Large intestine (tissue), 12 donors: ENCODE measurements at places on chromosomes 11 and 22. TPM values are rescaled to one million over a fixed set of nuclear protein-coding genes. Genes with fewer than 3 reads are reported as not detected.

The APOL5 gene
- 0.03 TPM for polyA plus RNA-seq

The NXPE2 gene
- polyA plus RNA-seq = 0.06 TPM

The RIMBP3B gene
- 0.06 TPM for polyA plus RNA-seq

The PARVG gene
- polyA plus RNA-seq = 6.7 TPM

The SYT9 gene
- 0.93 TPM for polyA plus RNA-seq

The MUC15 gene
- polyA plus RNA-seq = not detected

The MYOD1 gene
- 0.10 TPM for polyA plus RNA-seq

The CBLIF gene
- 0.52 TPM for polyA plus RNA-seq

The RASL10A gene
- 1.0 TPM for polyA plus RNA-seq

The P2RY6 gene
- 19.9 TPM for polyA plus RNA-seq

DNA sequence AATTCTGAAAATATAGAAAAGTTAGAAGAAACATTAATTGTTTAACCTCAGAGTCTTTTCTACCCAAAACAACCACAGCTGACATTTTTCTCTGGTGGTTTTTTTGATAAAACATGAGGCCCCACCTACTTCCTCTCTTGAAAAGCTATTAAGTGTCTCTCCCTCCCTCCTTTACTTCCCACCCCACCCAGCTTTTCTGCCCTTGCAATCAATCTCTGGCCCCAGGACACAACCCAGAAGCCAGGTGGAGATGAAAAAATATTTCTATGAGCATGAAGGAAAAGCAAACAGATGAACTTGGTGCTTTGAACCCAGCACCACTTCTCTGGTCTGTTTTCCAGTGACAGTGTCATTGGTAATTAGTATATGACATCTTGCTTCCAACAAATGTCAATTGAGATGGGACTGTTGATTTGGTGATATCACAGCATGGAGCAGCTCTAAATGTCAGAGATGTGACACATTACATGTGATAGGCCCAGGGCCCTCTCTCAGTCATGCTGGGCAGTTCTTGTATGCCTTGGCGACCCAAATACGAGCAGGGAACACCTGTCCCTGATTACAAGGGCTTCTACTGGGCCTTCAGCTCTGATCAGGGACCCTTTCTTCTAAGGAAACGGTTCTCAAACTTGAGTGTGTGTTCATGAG is 23.9 kb upstream of the TMPRSS13 start:
- H3K27ac ChIP-seq = no peak overlapping the region
- no peaks in the 10 kb centered on the region for H3K36me3 ChIP-seq
- DNase-seq = peak; percentile 51
- H3K27me3 ChIP-seq = no peaks in the 10 kb centered on the region
- H3K4me1 ChIP-seq = no peaks in the 10 kb centered on the region
- no peak overlapping the region for H3K4me3 ChIP-seq

- H3K36me3 ChIP-seq = no peaks in the 10 kb centered on the region
- no peaks in the 10 kb centered on the region for H3K27me3 ChIP-seq
- H3K4me1 ChIP-seq = no peaks in the 10 kb centered on the region
- no peak overlapping the region for H3K4me3 ChIP-seq
Observed at GRCh38 chr11:83918476-83918875, 632.3 kb upstream of the CCDC90B start.

DNA sequence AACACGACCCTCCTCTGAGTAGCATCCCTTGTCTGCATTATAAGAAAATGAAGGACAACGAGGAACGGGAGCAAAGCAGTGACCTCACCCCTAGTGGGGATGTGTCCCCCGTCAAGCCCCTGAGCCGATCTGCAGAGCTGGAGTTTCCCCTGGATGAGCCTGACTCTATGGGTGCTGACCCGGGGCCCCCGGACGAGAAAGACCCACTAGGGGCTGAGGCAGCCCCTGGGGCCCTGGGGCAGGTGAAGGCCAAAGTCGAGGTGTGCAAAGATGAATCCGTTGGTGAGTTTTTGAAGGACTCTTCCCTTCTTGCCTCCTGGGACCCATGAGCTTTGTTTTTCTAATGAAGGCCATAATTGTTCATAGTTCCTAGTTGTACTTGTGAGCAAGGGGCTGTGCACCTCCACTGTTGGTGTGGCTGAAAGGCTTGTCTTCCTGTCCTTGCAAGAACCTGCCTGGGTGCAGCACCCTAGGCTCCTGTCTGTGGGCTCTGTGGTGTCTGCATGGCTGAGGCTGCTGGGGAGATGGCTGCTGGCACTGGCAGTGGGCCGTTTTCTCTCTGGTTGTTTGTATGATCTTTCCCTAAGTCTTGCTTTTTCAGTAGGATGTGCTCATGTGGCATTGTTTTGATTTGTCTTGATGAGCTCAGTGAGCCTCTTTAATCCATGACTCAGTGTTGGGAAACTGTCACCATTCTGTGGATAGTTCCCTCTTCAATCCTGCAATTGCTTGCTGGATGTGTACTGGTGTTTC is 10.1 kb downstream of the DGCR8 start:
- peaks cover 95% of the 10 kb centered on the region for H3K36me3 ChIP-seq
- no peak overlapping the region for H3K4me3 ChIP-seq
- no peak overlapping the region for H3K27ac ChIP-seq
- H3K4me1 ChIP-seq = no peaks in the 10 kb centered on the region

DNA sequence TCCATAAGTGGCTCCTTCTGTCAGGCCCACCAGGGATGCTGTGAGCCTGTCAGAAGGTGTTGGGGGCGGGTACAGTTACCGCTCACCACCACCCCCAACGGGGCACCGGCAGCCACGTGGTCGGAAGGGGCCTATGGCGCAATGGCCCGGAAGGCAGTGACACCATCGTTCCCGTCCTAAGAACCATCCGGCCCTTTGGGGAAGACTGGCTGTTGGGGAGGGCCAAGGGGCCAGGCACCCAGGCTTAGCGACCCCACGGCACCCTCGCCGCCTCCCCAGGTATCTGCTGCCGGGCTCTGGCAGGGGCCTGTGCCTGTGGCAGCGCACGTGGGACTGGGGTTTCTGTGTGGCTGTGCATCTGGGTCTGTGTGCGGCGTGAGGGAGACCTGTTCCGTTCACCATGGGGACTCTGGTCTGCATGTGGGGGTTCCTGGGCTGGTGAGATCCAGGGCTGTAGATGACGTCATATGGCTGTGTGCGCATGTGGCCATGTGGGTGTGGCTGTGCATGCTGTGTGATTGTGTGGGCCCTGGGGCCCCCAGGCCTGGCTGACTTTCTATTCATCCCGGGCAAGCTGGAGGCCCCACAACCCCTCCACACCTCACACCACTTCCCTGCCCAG is 717 bp downstream of the OSM start:
- no peak overlapping the region for H3K27ac ChIP-seq
- H3K36me3 ChIP-seq = no peaks in the 10 kb centered on the region
- H3K27me3 ChIP-seq = no peaks in the 10 kb centered on the region
- peak; percentile 65 for DNase-seq

DNA sequence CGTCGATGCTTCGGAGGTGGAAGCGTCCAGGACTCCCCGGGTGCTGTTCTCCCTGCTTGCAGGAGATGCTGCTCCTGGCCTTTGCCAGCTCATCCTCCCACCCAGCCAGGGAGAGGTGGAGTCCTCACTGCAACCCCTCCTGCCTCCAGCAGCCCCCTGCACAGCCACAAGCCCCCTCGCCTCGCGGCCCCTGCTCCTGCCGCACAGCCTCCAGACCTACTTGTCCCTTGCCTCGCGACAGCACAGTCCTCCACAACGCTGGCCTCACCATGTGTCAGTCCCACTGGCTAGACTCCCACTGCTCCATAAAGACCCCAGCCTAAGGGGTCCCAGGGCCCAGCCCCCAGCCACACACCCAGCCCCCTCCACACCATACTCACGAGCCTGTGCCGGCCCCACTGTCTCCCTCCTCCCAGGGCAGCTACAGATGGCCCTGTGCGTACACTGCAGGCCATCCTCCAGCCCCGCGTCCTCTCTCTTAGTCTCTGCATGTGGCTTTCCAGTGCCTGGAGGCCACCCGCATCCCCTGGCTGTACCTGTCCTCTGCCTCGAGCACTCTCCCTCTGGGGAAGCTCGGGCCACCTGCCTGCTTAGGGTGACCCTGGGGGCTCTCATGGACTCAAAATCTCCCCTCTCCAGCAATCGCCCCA is 91.5 kb downstream of the CELSR1 start:
- no peaks in the 10 kb centered on the region for H3K27me3 ChIP-seq
- H3K4me3 ChIP-seq = no peak overlapping the region
- no peak for DNase-seq

GRCh38 chr11:134294664-134295063 is 18.5 kb downstream of the GLB1L3 start:
- no peak for DNase-seq
- no peaks in the 10 kb centered on the region for H3K4me1 ChIP-seq
- no peak overlapping the region for H3K4me3 ChIP-seq

GRCh38 chr11:44886790-44887140 is 63.9 kb downstream of the TP53I11 start:
- H3K36me3 ChIP-seq = no peaks in the 10 kb centered on the region
- no peak overlapping the region for H3K4me3 ChIP-seq
- H3K27ac ChIP-seq = peak overlapping the region; percentile 0
- H3K27me3 ChIP-seq = no peaks in the 10 kb centered on the region
- DNase-seq = no peak

- H3K27ac ChIP-seq = no peak overlapping the region
- peak; percentile 53 for DNase-seq
- no peak overlapping the region for H3K4me3 ChIP-seq
- H3K36me3 ChIP-seq = no peaks in the 10 kb centered on the region
- H3K27me3 ChIP-seq = no peaks in the 10 kb centered on the region
- no peaks in the 10 kb centered on the region for H3K4me1 ChIP-seq
Observed at GRCh38 chr11:121194731-121195596, 93.9 kb downstream of the TECTA start.

DNA sequence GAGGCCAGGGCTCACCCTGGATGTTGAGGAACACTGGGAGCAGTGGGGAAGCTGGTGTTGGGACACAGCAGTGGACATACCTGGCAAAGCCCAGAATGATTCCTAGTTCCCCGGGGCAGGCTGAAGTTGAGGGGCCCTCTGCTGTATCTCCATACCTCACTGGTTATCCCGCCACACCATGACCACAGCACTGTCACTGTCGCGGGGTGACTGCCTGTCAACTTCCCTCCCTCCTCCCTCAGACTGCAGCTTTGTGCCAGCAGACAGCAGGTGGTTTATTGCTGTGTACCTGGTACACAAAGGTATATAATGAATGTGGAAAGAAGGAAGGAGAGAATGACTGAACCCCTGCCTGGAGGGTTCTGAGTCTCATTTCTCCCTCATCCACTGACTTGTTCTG is 318.7 kb downstream of the TMEM135 start:
- H3K4me1 ChIP-seq = peaks cover 5% of the 10 kb centered on the region
- H3K36me3 ChIP-seq = no peaks in the 10 kb centered on the region
- no peaks in the 10 kb centered on the region for H3K27me3 ChIP-seq
- H3K4me3 ChIP-seq = no peak overlapping the region
- H3K27ac ChIP-seq = no peak overlapping the region

DNA sequence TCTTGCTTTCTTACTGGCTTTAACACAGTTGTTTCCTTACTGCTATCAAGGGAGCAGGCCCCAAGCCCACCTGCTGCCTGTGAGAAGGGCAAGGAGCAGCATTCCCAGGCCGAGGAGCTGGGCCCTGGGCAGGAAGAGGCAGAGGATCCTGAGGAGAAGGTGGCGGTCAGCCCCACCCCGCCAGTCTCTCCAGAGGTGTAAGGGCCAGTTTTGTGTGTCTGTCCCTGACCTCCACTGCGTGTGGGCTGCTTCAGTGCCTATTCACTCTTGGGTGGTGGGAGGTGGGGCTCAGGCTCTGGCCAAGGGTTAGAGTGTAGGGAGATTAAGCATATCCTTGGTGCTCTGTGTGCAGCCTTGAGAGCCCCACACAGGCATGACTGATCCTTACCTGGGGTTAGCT is 55.1 kb downstream of the CEP164 start:
- H3K4me3 ChIP-seq = no peak overlapping the region
- no peak for DNase-seq
- H3K4me1 ChIP-seq = no peaks in the 10 kb centered on the region
- H3K27me3 ChIP-seq = no peaks in the 10 kb centered on the region

GRCh38 chr11:11786234-11786633 is 55.5 kb upstream of the USP47 start:
- H3K4me3 ChIP-seq = no peak overlapping the region
- H3K27ac ChIP-seq = no peak overlapping the region
- H3K27me3 ChIP-seq = peaks cover 7% of the 10 kb centered on the region
- H3K4me1 ChIP-seq = no peaks in the 10 kb centered on the region

DNA sequence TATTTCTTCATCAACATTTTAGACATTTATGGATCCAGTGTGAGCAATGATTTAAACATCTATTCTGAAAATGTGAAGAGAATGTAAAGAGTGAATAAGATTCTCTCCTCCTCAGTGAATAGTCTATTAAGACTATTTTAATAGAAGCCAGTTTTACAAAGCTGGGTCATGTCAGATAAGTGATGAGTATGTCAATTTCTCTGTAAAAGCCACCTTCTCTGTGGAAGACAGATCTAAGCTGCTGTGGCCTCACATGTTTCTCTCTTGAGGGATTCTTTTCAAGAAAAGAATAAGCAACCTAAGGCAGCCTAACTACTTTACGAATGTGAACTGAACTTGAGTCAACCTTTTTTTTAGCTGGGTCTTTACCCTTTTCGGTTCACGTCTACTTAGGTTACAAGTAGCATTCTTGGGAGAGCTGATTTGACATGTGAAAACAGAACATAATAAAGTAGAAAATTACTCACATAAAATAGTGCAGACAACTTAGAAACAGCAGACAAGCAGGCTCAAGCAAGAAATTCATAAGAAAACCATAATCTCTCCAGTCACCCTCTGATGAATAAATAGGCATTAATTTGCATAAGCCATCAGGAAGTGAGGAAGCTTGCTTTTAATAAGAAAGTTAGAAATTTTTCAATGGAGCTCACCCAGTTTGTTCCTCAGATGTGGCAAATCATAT is 9.9 kb downstream of the CTSC start:
- no peak overlapping the region for H3K4me3 ChIP-seq
- H3K27me3 ChIP-seq = no peaks in the 10 kb centered on the region
- H3K36me3 ChIP-seq = peaks cover 7% of the 10 kb centered on the region
- no peak for DNase-seq
- no peak overlapping the region for H3K27ac ChIP-seq
